Heart left ventricle (tissue), 16 donors: ENCODE measurements at places on chromosomes 1 and 21. TPM values are rescaled to one million over a fixed set of nuclear protein-coding genes. Genes with fewer than 3 reads are reported as not detected.

The PRPF38A gene
- 10.4 TPM for total RNA-seq

The SPRR3 gene
- total RNA-seq: not detected

The IL6R gene
- 5.7 TPM for total RNA-seq

The PRRX1 gene
- total RNA-seq: 52.3 TPM

The AMY2A gene
- not detected for total RNA-seq

The PTPRC gene
- total RNA-seq: 4.4 TPM

The MYOG gene
- total RNA-seq: not detected

The DCDC2B gene
- total RNA-seq: not detected

The MCM3AP gene
- 69.8 TPM for total RNA-seq

The PRMT6 gene
- total RNA-seq: 3.9 TPM

The KCND3 gene
- total RNA-seq: 15.3 TPM

The RIPPLY3 gene
- not detected for total RNA-seq

The ASCL5 gene
- not detected for total RNA-seq

The ACTA1 gene
- 7,954 TPM for total RNA-seq

The S100A7 gene
- not detected for total RNA-seq

The BARHL2 gene
- not detected for total RNA-seq

The COX20 gene
- 61.3 TPM for total RNA-seq

The SMCP gene
- total RNA-seq: not detected

The RSPH1 gene
- not detected for total RNA-seq

The FAM177B gene
- not detected for total RNA-seq

The GPR37L1 gene
- total RNA-seq: not detected

The IRF2BP2 gene
- total RNA-seq: 105 TPM

The USP25 gene
- total RNA-seq: 45.7 TPM

The ARHGEF10L gene
- 60.8 TPM for total RNA-seq

The CTSE gene
- 2.2 TPM for total RNA-seq

The DRAXIN gene
- 0.09 TPM for total RNA-seq

The PPIAL4G gene
- not detected for total RNA-seq

The PLPP3 gene
- 97.8 TPM for total RNA-seq

The RPTN gene
- total RNA-seq: not detected

The COL11A1 gene
- not detected for total RNA-seq

The ZMYND12 gene
- 0.49 TPM for total RNA-seq

The COL16A1 gene
- 24.1 TPM for total RNA-seq

The UBE2U gene
- not detected for total RNA-seq

The CELF3 gene
- not detected for total RNA-seq

The CASQ1 gene
- total RNA-seq: 54.8 TPM

The SPATA21 gene
- not detected for total RNA-seq

The TTLL10 gene
- 0.21 TPM for total RNA-seq

The SLC30A2 gene
- total RNA-seq: 6.5 TPM

The TRNP1 gene
- total RNA-seq: 23.7 TPM

The SHE gene
- total RNA-seq: 13.1 TPM

The KIRREL1 gene
- 6.1 TPM for total RNA-seq

The KCNE2 gene
- total RNA-seq: not detected

The IGSF21 gene
- total RNA-seq: 0.54 TPM
